ENCODE measurements at places on chromosomes 2 and 18.

DNA sequence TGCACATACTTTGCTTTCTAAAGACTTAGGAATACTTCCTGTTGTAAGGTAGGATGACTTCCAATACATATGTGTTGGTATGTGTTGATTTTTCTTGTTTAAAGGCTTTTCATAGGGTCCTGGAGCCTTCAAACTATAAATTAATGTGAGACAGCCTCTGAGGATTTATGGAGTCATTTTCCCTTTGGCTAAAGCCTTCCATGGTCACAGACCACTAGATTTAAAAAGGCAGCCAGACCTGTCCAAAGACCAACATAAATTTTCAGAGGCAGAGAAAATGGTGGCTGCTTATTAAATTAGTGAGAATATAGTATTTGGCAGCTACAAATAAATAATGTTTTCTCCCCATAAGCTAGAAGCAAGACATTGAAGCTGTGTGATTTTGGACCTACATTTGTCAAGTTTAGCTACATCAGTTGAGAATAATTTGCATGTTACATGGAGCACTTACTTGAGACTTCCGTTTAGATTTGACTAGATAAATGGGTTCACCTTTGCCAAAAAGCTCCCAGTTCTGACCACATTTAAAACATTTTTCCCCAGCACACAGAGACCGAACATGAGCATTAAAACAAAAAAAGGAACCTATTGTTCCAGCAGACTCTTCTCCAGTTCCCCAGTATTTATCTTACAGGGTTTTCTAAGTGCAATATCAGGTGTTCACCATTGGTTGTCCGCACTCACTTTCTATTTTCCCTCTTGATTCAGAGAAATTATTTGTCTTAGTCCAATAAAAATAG, 402.9 kb downstream of the PARD3B start:
- DNase-seq, result no peak
- no peak overlapping the region for H3K4me3 ChIP-seq
- H3K27me3 ChIP-seq, result no peaks in the 10 kb centered on the region

DNA sequence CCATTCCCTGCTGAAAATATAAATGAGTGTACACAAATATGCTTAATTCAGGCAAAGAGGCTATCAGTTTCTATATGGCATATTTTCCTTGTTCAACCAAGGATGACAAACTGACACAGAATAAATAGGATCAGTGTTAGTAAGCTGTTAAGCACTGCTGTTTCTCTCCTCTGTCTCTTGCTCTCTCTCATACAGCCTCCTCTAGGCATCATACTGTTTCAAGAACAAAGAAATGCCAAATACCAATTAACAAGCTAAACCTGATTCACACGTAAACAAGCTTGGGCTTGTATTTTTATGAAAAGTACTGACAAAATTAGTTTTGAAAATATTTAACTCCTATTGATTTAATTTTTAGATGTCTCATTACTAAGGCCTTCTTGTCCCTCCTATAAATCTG, 1027.2 kb upstream of the ACVR2A start:
- no peak overlapping the region for H3K27ac ChIP-seq
- no peak for DNase-seq

- no peak overlapping the region for H3K27ac ChIP-seq
- no peaks in the 10 kb centered on the region for H3K36me3 ChIP-seq
- no peak overlapping the region for H3K4me3 ChIP-seq
- DNase-seq, result no peak
- peaks cover 5% of the 10 kb centered on the region for H3K4me1 ChIP-seq
Observed at GRCh38 chr2:9097239-9097638, 93.8 kb upstream of the MBOAT2 start.

DNA sequence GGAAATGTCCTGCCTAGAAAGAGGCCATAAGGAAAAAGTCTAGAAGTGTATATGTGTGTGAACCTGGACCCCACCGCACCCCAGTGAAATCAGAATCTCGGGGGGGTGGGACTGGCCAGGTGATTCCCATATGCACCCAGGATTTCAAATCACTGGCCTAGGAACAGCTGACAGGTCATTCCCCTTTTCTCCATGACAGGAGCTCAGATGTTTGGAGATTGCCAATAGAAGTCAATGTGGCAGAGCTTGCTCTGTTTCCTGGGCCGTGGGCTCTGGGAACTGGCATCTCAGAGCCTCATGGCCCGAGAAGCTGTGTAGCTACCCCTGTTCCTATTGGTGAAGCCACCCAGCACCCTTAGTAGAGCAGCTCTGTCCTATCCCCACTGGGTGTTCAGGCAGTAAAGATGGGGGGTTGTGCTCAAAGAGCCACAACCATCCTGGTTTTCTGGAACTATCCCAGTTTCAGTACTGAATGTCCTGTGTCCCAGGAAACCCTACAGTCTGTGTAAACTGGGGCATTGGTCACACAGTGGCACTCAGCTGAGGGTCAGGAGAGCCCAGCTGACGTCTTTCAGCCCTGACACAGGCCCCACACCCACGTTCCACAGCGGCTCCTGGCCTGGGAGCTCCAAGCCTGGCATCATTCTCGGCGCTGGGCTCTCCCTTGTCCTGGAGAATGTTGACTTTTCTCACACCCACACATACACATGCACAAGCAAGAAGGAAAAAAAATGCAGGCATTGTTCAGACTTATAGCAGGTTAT, 18.9 kb downstream of the GNLY start:
- DNase-seq, result no peak
- H3K27me3 ChIP-seq, result peaks cover 19% of the 10 kb centered on the region
- H3K4me1 ChIP-seq, result peaks cover 31% of the 10 kb centered on the region
- H3K4me3 ChIP-seq, result no peak overlapping the region

GRCh38 chr2:2836343-2837070, 505.4 kb upstream of the MYT1L start:
- peaks cover 14% of the 10 kb centered on the region for H3K27me3 ChIP-seq
- H3K27ac ChIP-seq, result no peak overlapping the region
- no peak for DNase-seq
- H3K36me3 ChIP-seq, result no peaks in the 10 kb centered on the region
- H3K4me1 ChIP-seq, result no peaks in the 10 kb centered on the region

GRCh38 chr2:199366406-199366805, 91.3 kb downstream of the SATB2 start:
- peaks cover 9% of the 10 kb centered on the region for H3K27me3 ChIP-seq
- DNase-seq, result no peak
- H3K27ac ChIP-seq, result no peak overlapping the region
- no peak overlapping the region for H3K4me3 ChIP-seq
- H3K36me3 ChIP-seq, result no peaks in the 10 kb centered on the region
- H3K4me1 ChIP-seq, result peaks cover 13% of the 10 kb centered on the region

GRCh38 chr2:196205881-196206435, 34.6 kb upstream of the STK17B start:
- H3K27ac ChIP-seq, result no peak overlapping the region
- H3K4me3 ChIP-seq, result no peak overlapping the region

DNA sequence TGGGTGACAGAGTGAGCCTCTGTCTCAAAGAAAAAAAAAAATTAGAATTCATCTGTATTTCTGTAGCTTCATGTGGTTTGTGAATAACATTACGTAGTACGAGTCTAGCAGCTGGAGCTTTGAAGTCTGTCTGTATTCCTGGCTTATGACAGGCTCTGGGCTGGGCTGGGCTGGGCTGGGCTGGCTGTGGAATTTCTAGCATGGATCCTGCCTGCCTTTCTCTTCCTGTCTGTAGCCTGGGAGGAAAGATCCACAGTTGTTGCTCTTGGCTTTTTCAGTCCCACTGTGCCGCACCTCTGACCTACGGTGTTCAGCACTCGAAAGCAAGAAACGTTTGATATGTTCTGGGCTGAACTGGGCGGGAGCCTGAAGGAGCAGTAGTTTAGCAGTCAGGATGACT, 55.4 kb downstream of the BOLA3 start:
- H3K27me3 ChIP-seq, result no peaks in the 10 kb centered on the region
- H3K36me3 ChIP-seq, result peaks cover 21% of the 10 kb centered on the region
- DNase-seq, result no peak
- H3K27ac ChIP-seq, result no peak overlapping the region

DNA sequence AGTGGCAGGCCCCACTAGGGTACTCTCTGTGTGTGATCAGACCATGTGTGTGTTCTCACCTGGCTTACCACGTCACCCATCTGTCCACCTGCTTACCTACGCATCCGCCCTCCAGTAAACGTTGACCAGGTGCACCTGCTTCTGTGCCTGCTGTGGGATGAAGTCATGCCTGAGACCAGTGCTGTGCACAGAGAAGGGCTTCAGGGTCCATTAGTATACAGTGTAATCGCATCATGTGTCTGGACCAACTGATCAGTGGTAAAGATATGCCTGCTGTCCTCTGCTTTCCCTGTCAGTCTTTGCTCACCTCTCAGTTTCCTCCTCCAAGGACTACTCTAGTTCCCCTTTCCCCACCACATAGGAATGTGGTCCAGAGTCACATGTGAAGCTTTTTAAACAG, 109.3 kb downstream of the FHOD3 start:
- H3K4me1 ChIP-seq, result no peaks in the 10 kb centered on the region
- H3K27me3 ChIP-seq, result no peaks in the 10 kb centered on the region
- no peaks in the 10 kb centered on the region for H3K36me3 ChIP-seq
- H3K27ac ChIP-seq, result no peak overlapping the region
- DNase-seq, result no peak

DNA sequence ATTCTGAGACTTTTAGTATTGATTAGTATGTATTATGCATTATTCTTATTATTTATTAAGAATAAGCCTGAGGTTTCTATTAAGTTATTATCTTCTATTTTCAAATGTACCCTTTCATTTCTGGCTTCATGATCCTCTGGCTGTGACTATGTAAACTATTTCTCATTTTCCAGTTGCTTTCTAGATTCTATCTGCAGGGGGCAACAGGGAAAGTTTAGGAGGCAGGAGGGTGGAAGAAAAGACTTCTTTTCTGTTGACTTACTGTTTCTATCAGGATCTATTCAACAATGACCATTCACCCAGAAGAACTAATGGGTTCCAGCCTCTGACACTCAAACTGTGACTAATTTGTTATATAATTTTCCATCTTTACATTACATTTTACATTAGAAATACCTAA, 653.4 kb upstream of the FSHR start:
- peaks cover 26% of the 10 kb centered on the region for H3K4me1 ChIP-seq
- peak overlapping the region; percentile 79 for H3K27ac ChIP-seq
- H3K4me3 ChIP-seq, result no peak overlapping the region
- no peaks in the 10 kb centered on the region for H3K27me3 ChIP-seq

DNA sequence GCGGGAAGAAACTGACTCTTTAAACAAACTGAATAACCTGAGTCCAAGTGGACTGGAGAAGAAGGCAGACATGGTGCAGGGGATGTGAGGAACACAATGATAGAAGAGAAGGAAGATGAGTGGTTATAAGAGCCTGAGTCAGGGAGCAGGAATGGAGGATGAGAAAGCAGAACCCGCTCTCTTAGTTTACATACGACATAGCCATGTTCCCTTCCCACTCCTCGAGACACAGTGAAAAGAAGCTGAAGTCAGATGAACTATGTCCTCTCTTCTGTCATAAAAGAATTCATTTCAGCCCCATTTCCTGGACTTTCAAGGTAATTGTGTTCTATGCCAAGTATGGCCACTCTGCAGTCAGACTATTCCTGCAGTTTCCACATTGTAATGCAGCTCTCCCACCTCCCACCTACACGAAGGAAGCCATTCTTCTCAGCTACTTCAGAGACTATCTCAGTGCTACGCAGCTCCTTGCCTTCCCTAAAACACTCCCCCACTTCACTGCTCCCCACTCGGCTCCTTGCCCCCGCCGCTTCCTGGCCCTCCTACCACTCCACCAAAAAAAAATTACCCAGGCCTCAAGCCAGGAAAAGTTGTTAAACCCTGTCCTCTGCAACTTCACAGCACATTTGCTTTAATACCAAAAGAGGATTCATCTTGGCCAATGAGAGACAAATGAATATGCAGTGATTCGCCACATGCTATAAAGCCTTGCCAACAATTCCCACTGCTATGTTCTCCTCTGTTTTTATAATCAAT, 323.4 kb upstream of the EPHA4 start:
- DNase-seq, result no peak
- H3K27ac ChIP-seq, result no peak overlapping the region
- peaks cover 18% of the 10 kb centered on the region for H3K27me3 ChIP-seq
- peaks cover 1% of the 10 kb centered on the region for H3K36me3 ChIP-seq

GRCh38 chr2:237818066-237818473, 19.5 kb downstream of the RBM44 start:
- H3K27ac ChIP-seq, result no peak overlapping the region
- peaks cover 8% of the 10 kb centered on the region for H3K27me3 ChIP-seq
- no peak for DNase-seq
- H3K4me3 ChIP-seq, result no peak overlapping the region
- H3K36me3 ChIP-seq, result no peaks in the 10 kb centered on the region

All from progenitor cell of endocrine pancreas (in vitro differentiated cells).